ENCODE measurements at places on chromosomes 6 and 20.

GRCh38 chr6:110389689-110390382 is 25.5 kb downstream of the DDO start:
- no peak for DNase-seq

- DNase-seq, result no peak
Observed at GRCh38 chr6:36752886-36753506, 55.4 kb downstream of the RAB44 start.

- DNase-seq, result no peak
Observed at GRCh38 chr6:84696166-84696565, 68.2 kb downstream of the TBX18 start.

- DNase-seq, result no peak
Observed at GRCh38 chr6:16512544-16513290, 248.5 kb downstream of the ATXN1 start.

- DNase-seq, result no peak
Observed at GRCh38 chr6:157811476-157812173, 11.4 kb upstream of the SNX9 start.

DNA sequence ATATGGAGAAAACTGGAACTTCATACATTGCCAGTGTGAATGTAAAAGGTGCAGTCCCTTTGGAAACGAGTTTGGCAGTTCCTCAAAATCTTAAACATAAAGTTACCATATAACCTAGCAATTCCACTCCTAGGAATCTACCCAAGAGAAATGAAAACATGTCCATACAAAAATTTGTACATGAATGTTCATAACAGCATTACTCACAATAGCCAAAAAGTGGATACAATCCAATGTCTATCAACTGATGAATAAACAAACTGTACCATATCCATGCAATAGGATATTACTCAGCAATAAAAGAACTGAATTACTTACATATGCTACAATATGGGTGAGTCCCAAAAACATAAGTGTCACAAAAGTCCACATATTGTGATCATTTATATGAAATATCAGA is 48.7 kb upstream of the ERVFRD-1 start:
- DNase-seq, result no peak

- no peak for DNase-seq
Observed at GRCh38 chr6:95967594-95967993, 48.2 kb upstream of the FUT9 start.

- DNase-seq, result no peak
Observed at GRCh38 chr6:161383951-161384350, 110.1 kb upstream of the AGPAT4 start.

DNA sequence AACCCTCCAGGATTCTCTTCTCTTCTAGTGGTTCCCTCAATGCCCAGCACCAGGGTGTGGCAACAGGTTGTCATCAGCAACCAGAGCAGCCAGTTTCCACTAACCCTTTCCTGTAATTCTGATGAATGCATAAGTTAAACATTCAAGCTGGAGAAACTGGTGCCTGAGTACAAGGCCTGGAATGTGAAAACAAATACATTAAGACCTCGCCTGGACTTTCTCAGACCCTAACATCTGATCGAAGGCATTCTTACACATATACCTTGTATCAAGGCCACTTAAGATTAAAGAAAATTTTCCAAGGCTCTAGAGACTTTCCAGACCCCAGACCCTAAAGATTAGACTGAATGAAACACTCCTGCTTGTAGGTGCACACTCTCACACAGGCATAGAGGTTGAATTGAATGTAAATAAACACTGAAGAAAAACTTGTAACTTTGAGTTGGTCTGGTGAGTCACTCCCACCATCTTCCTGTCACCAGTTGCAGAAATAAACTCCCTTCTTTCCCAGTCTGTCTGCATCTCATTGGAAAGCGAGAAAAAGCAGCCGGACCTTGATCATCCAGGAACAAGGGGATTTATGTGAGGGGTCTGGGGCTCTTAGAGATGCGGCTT is 9.0 kb downstream of the LRP11 start:
- DNase-seq, result peak; percentile 89

- no peak for DNase-seq
Observed at GRCh38 chr6:110699780-110700179, 115.5 kb downstream of the CDK19 start.

DNA sequence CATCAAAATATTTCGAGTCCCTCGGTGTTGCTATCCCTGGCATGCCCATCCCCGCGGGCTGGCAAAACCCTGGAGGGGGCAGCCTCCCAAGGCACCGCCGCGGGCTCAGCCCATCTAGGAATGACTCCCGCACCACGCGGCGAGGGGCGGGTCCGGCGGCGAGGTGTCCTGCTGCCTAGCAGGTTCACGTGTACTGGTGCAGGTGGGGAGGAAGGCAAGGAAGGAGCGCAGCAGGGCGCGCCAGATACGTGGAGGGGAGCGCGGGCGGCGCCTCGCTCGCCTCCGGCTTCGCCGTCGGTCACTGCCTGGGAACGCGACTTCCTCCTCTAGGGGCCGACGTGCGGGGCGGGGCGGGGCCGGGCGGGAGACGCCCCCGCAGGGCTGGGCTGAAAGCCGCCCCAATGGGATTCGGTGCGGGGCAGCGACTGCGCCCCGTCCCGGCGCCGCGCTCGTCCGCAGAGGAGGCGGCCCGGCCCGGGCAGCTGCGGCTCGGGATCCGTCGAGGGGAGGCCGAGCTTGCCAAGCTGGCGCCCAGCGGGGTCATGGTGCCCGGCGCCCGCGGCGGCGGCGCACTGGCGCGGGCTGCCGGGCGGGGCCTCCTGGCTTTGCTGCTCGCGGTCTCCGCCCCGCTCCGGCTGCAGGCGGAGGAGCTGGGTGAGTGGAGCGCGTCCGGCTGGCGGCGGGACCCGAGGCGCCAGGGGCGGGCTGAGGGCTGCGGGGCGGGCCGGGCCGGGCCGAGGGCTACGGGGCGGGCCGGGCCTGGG is at the start of gene DCBLD1:
Gene DCBLD1 (plus strand): TSS at position 435 of the 764 bp plus-strand sequence. CDS start 108 bp downstream, at position 543.
- DNase-seq, result no peak

DNA sequence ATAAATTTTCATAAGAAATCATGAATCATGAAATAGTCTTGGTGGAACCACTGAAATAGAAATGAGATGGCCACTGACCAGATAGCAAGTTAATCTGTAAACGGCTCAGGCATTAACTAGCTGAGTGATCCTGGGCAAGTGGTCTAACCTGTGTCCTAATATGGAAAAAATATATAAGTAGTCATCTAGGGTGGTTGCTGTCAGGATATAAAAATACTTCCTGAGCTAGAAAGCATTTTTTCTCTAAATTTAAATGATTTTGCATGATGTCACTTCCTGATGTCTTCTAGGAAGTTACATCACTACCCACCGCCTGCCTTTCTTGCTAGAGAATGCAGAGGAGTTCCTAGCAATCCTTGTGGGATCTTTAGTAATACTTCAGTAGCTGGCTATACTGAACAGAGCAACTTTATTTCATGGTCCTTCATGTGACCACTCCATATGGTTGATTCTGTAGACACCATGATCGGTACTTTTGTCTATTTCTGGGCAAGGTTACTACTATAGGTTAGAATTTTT is 228.1 kb upstream of the CEP162 start:
- no peak for DNase-seq

DNA sequence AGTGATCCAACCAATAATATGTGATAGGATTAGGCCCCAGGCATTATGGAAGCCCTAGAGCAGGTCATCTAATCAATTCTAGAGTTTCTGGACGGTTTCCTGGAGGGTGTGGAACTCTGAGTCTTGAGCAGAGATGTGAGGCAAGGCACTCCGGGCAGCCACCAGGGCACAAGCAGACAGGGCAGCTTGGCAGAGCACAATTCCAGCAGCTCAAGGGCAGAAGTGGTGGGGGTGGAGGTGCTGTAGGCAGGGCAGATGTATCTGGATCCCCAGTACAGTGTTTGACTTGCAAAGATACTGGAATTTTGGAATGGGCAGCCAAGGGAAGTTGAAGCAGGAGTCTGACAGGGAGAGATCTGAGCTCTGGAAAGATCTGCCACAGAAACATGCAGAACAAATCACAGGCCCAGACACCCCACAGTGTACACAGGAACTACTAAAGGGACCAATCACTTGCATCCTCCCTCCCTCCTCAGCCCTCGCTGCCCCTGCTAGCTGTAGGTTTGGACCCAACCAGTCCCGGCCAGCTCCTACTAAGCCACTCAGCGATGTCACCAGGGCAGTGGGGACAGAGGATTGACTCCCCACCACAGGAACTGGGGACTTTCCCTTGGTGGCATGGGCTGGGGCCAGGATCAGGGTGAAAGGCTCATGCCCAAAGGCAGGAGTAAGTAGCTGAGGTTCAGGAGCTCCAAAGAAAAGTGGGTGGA is 47.0 kb downstream of the TFEB start:
- no peak for DNase-seq

- no peak for DNase-seq
Observed at GRCh38 chr6:138258991-138259390, 40.7 kb upstream of the PBOV1 start.

DNA sequence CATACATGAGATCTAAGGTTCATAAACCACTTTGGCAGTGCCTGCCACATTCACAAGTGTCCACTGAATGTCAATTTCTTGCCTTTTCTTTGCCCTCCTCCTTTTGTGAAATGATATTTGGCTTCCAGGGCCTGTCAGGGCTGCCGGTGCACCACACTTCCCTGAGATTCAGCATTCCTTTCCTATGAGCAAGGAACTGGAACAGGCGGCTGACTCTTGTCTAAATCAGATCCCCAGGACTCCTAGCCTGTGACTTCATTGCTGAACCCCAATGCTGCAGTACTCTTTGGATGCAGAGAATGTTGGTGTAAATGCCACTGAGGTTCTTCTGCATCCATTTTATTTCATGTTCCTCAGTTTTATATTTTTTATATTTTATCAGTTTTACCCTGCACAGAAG is 172.2 kb downstream of the ARID1B start:
- peak; percentile 67 for DNase-seq

GRCh38 chr6:13511913-13512717 is 24.7 kb upstream of the GFOD1 start:
- no peak for DNase-seq

DNA sequence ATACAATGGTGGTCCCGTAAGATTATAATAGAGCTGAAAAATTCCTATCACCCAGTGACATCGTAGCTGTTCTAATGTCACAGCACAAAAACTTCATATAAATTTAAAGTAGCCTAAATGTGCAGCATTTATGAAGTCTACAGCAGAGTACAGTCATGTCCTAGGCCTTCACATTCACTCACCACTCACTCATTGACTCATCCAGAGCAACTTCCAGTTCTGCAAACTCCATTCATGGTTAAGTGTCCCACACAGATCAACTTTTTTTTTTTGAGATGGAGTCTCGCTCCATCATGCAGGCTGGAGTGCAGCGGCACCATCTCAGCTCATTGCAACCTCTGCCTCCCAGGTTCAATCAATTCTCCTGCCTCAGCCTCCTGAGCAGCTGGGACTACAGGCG is 20.9 kb upstream of the KCNG1 start:
- DNase-seq, result peak; percentile 41

DNA sequence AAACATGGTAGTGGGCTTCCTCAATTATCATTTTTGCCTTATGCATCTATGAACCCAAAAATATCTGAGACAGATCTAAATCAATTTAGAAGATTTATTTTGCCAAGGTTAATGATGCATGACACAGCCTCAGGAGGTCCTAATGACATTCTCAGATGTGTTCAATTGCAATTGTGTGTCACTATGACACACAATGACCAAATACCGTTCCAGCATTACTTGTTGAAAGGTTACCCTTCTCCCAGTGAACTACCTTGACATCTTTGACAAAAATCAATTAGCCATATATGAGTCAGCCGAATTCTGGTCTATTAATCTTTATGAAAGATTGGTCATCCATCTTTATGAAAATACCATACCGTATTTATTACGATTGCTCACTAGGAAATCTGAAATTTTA is 592.5 kb upstream of the GJE1 start:
- DNase-seq, result no peak

DNA sequence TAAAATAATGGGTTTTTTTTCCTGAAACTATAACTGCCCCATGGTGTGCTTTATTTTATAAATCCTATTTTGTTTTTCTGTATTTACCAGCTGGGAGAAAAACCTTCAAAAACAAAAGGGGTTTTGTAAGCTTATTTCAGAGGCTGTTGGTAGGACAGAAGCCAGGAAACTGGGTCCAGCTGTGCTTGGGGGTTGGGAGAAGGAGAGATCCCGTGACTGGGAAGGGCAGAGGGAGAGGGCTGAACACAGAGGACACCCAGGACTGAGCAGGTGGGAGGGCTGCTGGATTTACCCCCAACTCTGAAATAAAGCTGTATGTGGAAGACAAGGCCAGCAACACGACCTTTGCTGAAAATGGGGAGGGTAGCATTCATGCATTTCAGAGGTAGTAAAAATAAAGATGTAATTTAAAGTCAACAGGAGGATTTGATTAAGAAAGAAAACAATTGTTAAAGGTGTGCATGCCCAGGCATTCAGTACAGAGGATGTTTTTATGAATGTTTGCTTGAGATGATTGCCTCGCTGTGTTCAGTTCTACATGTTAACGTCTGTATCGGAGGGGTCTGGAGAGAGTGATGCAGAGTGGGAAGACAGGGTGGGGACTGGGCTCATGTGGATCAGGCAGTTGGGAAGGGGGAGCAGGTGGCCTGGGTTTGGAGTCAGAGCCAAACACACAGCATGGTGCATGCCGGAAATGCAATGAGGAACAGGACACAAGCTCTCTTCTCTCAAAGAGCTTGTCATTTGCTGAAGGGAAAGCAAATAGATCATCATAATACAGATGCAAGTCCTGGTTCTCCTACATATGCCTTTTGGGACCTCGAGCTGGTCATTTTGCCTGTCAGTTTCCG is 21.4 kb downstream of the ARFGEF3 start:
- DNase-seq, result no peak

- peak; percentile 81 for DNase-seq
Observed at GRCh38 chr6:139219271-139219729, 72.5 kb downstream of the TXLNB start.

DNA sequence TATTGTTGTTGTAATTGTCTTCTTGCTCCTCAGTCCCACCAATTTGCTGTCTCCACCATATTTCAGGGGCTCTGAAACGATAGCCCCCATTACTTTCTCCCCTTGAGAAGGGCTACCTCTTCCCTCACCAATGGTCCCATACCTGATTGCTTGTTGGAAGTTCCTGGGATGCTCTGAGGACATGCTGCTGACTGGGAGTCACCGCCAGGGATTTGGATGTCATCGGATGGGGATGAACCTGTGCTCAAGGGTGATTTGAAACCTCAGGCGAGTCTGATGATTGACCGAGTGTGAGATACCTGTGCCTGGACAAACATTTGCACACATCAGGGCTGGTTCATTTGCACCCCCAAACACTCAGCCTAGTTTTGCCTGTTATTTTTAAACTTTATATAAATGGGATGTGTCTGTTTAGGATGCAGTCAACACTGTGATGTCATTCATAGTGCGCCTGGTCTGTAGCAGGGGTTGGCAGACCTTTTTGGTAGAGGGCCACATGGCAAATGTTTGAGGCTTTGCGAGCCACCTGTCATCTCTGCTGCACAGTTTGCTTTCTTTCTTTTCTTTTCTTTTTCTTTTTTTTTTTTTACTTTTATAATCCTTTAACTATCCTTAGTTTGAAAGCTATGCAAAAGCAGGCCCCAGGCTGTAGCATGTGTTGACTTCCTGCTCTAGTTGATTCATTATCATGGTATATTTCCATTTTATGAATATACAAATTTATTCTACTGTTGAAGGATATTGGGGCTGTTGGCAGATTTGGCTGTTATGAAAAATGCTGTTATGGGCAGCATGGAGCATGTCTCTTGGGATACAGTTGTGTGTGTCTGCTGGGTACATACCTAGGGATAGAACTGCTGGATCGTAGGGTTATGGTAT is 118.5 kb upstream of the PHACTR3 start:
- DNase-seq, result no peak
